ENCODE measurements at places on chromosomes 4 and X.

GRCh38 chr4:174749091-174749490 lies 80.0 kb downstream of the GLRA3 start:
- DNase-seq, result no peak

GRCh38 chrX:43559644-43560043 lies 96.5 kb upstream of the MAOA start:
- DNase-seq, result peak; percentile 29

GRCh38 chrX:107672955-107673378 lies 44.7 kb downstream of the PRPS1 start:
- DNase-seq, result peak; percentile 88

- no peak for DNase-seq
These were observed 107.4 kb upstream of the STOX2 start for GRCh38 chr4:183797445-183798300.

DNA sequence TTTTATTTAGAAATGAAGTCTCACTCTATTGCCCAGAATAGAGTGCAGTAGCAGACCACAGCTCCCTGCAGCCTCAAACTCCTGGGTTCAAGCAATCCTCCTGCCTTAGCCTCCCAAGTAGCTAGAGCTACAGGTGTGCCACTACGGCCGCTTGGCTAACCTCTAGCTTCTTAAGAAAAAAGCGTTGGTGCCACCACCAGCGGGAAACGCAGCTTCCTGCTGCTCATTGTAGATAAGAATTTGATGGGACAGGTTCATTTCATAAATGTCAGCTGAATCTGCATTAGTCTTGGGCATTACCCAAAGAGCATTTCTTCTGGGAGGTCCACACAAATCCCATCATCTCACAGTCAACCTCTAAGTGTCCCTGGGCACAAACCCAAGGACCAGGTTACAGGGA lies 33.2 kb upstream of the NAP1L5 start:
- DNase-seq, result peak; percentile 18

- DNase-seq, result peak; percentile 31
These were observed 754.8 kb downstream of the RAB28 start for GRCh38 chr4:12729384-12729783.

DNA sequence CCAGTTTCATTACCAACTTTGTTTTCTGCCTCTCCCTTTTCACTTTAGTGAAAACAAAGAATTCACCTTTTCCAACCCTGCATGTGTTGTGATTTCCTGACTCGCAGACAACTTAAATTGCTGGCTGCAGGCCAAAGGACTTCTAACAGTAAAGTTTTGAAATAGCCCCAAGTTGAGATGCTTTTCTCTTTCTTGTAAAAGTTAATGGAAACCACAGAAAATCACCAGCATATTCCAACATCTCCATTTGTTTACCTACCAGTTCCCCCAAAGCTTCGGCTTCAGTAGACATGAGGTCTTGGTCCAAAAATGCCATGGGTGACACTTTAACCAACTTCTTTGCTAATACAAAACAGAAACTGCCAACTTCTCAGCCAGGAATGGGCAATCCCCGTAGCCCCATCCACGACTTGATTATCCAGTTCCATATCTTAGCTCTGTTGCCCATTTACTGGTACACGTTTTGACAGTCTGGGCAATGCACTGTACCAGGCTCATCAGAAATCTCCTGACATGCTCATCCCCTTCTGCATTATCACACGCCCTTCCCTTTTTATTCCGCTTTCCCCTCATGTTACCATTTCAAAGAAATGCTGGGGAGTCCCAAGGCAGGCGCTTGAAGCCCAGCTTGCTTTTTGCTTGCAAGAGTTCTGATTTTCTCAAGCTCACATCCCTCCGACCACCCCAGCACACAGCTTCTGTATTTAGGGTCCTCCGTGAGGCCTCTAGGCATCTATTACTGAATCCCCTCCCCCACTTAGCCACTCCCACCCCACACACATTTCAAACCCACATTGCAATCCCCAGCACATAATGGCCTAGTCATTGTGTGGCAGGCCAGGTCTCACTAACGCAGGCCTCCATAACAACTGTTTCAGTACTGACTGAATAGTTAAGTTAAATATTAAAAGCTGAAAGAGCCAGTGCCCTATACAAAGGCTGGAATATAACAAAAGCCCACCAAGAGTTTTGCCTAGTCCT lies 137.9 kb upstream of the S100G start:
- no peak for DNase-seq

DNA sequence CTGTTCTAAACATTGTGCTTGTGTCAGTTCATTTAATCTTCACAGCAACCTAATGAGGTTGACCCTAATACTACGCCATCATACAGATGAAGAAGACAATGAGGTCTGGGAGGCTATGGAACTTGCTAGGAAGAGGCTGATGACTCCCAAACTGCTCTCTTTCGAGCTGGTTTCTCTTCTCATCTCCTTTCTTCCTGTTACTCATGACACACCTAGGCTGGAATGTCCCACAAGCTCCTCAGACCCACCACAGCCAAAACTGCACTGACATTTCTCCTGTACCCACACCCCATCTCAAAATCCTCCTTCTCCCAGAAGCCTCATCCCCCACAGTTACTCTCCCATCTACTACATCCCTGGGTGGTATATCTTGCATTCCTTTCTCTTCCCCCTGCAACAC lies 27.4 kb upstream of the PJA1 start:
- DNase-seq, result no peak

DNA sequence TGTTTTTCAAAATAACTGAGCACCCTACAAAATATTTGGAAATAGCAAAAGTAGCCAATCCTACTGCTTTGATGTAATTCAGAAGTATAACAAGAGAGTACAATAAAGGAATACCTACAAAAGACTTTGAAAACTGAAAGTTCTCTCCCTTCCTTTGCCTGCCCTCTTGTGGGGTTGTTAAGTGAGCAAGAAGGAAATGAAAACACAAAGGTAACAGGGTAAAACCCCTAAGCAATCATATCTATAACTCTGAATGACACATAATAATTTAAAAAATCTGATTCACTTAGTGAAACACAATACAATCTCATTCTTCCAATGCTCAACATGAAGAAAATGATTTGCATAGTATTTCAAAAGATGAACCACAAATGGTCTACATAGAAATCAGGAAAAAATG lies 98.2 kb downstream of the FRYL start:
- peak; percentile 83 for DNase-seq

- no peak for DNase-seq
These were observed 67.6 kb downstream of the PPP2R2C start for GRCh38 chr4:6404611-6405396.

Measured in hematopoietic multipotent progenitor cell treated with erythropoietin and hydrocortisone succinate and interleukin-3 and kit ligand, for 8 days (in vitro differentiated cells).